T-helper 9 cell (primary cell): ENCODE measurements at places on chromosomes 1 and 21.

DNA sequence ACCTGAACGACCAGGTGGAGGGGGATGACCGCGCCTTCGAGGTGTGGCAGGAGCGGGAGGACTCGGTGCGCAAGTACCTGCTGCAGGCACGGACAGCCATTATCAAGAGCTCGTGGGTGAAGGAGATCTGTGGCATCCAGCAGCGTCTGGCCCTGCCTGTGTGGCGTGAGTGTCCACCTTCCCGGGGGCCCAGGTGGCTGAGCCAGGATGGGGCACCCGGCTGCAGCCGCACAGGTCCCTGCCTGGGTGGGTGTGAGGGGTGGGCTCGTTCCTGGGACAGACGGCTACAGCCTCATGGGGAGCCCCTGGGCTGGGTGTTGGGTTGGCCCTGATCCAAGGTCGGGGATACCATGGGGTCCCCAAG is 65.2 kb downstream of the TRIM11 start:
- no peak for DNase-seq

DNA sequence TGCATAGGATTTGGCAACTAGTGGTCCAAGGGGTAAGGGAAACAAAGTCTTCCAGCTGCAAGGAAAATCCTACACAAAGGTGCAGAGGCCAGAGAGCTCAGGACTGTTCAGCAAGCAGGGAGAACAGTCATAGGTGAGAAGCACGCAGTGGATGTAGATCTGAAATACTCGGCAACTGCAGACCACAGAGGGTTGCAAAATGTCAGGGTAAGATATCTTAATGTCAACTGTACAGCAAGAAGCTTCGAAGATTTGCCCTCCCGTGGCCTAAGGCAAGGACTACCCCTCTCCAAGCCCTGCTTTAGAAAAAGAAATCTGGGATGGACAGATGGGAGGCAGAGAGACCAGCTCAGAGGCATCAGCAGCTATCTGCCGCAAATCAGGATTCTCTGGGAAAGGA is 153.4 kb upstream of the IRF2BP2 start:
- no peak for DNase-seq

DNA sequence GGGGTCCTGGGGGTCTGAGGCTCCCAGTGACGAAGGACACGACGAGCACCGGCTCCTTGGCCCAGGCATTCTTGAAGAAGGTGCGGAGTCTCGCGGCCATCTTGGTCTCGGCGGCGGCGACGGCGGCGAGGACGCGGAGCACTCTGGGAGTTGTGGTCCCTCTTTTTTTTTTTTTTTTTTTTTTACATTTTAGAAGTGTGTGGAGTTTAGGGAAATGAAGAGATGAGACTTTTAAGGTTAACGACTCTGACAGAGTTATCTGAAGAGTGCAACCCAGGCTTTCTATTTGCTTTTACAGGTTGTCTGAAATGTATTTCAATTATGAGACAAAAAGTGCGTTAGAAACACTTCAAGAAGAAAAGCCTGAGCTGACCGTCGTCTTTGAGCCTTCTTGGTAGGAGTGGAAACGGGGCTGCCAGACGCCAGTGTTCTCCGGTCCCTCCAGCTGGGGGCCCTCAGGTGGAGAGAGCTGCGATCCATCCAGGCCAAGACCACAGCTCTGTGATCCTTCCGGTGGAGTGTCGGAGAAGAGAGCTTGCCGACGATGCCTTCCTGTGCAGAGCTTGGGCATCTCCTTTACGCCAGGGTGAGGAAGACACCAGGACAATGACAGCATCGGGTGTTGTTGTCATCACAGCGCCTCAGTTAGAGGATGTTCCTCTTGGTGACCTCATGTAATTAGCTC is 9.7 kb downstream of the OR2B11 start:
- DNase-seq, result no peak

GRCh38 chr1:41382480-41383090 is 21.4 kb downstream of the FOXO6 start:
- no peak for DNase-seq

DNA sequence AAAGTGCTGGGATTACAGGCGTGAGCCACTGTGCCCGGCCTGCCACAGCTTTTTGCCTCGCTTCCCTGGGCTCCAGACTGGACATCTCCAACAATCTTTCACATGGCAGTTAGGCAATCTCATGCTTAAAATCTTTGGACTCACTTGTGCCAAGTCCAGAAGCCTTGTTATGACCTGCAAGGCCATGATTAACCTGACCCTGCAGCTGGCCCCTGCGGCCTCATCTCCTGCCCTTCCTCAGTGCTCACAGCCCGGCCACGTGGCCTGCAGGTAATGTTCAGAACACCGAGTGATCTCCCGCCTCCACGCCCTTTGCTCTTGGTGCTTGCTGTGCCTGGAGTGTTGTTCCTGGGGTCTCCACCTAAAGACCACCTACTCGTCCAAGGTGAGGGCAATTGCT is 24.9 kb downstream of the FAAH start:
- DNase-seq, result no peak

DNA sequence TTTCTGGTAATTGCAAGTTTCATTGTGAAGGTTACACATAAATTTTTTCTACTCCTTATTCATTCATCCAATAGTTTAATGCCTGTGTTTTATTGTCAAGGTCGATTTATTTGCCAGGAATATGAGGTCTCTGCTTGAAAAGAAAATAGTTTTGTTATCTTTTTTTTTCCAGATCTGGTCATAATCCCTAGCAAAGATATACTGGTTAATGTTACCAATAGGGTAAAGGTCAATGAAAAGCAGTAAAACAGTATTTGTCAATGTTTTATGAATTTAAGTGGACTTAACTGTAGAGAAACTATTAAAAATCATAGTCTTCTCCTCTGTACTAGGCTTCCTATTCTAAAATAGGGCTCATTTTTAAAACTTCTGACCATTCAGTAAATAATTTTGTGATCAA is 8.1 kb upstream of the FMO3 start:
- DNase-seq, result no peak
